ENCODE measurements at places on chromosomes 13 and 19. TPM values are rescaled to one million over a fixed set of nuclear protein-coding genes. Genes with fewer than 3 reads are reported as not detected.
A peak's percentile ranks its signal among the peaks of the same experiment; 100 is the strongest.

- DNase-seq, result no peak
These were observed 10.3 kb downstream of the THSD1 start for GRCh38 chr13:52395704-52396103.

GRCh38 chr19:1066251-1066747 lies 668 bp upstream of the ARHGAP45 start:
- no peak for DNase-seq

DNA sequence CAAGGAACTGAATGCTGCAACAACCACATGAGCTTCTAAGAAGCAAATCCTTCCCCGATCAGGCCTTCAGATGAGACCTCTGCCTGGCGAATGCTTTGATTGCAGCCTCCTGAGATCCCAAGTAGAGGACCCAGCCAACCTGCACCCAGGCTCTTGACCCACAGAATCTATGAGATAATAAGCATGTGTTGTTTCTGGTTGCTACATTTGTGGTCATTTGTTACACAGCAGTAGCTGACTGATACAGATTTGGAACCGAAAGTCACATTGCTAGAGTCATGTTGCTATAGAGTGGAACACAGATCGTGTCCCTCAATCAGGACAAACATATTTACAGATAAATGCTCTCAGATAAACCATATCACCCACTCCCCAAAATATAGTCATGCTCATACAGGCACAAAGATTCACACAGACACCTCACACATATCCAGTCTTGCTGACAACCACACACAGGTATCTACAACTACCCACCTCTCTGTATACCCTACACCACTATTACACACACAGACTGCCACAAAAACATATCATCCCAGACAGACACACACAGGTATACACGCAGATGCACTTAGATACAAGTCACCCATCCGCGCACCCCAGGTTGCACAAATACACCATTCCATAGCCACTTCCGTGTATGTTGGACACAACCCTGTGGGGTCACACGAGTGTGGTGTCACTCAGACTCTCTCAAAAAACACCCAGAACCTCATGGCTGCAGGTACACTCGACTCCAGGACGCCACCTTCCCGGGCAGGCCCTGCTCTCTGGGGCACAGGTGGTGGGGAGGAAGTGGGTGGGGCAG lies 5.5 kb downstream of the DIRAS1 start:
- no peak for DNase-seq

DNA sequence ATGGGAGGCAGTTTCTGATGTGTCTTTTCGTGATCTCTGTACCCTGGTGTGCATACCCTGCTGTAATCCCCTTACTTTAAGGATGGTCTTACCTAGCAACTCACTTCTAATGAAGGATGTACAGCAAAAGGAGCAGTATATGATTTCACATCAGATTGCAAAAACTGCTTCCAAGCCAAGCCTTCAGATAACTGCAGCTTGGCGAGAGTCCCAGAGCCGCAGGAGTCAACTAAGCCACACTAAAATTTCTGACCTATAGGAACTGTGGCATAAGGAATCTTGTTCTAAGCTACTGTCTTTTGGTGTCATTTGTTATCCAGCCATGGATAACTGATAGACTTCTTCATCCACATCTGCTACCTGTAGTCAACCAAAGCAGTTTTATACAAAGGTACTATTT lies 496.7 kb downstream of the GPC6 start:
- DNase-seq, result no peak

DNA sequence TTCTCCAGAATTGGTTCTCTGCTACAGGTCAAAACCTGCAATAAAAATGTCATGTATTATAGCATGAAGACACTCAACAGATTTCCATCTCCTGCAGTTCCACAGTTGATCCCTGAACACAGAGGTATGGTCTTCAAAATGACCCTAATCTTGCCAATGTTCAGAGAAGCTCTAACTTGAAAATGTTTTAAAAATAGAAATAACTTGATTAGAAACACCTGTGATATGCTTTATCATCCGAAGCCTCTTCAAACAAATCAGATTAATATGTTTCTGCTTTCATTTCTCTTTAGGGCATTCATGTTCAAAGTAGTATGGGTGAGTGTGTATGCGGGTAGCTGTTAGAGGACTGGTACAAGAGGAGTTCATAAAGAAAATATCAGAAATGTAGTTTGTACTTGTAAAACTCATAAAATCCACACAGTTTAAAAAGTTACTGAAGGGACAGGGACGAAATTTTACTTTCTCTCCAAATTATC lies 60.4 kb downstream of the KCNRG start:
- DNase-seq, result no peak

DNA sequence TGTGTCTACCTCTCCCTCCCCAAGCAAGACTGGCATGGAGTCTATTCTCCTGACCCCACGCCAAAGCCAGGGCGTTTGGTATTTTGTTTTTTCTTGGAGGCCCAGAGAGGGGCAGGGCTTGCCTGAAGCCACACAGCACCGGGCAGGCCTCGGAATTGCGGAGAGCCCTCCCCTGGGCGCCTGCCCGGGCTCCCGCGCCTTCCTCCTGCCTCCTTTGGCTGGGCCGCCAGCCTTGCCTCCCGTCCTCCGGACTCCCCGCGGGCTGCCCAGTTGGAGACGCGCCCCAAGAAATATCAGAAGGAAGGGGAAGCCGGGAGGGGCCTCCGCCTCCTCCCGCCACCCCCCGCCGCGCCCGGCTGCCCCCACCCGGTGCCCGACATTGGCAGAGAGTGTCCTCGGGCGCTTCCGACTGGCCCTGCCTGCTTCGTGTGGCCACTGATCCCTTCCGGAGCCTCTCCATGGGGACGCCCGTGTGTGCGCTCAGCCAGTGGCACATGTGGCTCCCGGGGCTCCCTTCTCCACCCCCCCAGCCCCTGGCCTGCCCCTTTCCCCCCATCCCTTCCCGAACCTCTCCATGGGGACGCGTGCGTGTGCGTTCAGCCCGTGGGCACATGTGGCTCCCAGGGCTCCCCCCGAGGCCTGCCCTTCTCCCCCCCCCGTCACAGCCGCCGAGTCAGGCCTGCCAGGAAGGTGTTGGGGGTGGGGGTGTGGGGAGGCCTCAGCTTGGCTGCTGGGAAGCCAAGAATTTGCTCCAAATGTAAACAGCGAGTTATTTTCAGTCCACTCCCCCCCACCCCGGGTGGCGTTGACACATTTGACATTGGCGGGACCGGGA lies 37.3 kb downstream of the NFIC start:
- no peak for DNase-seq

DNA sequence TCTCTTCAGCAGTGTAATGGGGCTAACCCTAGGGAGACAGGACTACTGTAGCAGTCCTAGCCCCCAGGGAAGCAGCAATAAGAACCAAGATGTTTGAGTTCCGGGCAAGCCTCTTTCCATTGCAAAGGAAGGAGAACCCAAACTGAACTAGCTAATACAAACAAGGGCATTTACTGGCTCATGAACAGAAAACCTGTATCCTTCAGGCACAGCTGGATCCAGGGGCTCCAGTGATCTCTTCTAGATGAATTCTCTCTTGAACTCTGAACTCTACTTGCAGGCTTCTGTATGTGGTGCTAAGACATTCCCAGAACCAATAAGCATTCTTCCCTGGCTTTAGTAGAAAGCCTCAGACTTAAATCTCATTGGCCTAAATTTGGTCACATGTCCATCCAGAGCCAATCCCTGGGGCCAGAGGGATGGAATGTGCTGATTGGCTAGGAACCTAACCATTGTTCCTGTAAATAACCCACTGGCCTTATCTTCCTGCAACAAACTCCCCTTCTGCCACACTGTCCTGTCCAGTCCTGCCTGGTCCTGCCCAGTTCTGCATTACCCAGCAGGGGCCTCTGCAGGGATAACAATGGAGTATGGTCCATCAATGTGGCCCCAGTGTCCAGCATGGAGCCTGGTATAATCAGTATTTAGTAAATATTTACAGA lies 3.9 kb upstream of the PODNL1 start:
- no peak for DNase-seq

DNA sequence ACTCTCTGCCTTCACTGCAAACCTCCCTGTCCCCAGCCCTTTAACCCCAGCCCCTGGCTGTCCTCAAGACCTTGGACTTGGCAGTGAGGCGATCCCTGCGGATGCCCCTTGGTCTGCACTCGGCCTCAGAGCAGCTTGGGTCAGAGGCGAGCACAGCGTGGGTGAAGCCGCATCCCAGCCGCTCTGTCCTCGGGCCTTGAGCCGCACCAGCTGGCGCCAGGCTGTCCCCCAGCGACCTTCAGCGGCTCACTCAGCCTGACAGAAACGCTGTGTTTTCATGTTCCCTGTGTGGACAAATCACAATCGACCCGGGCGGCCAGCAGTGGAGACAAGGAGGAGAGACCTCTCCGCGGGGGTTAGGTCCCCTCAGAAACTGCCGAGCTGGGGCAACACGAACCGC lies 52.0 kb downstream of the GNG7 start:
- DNase-seq, result no peak

GRCh38 chr19:28316464-28316863 lies 896.5 kb downstream of the UQCRFS1 start:
- no peak for DNase-seq

GRCh38 chr13:106500445-106500844 lies 35.0 kb downstream of the EFNB2 start:
- no peak for DNase-seq

DNA sequence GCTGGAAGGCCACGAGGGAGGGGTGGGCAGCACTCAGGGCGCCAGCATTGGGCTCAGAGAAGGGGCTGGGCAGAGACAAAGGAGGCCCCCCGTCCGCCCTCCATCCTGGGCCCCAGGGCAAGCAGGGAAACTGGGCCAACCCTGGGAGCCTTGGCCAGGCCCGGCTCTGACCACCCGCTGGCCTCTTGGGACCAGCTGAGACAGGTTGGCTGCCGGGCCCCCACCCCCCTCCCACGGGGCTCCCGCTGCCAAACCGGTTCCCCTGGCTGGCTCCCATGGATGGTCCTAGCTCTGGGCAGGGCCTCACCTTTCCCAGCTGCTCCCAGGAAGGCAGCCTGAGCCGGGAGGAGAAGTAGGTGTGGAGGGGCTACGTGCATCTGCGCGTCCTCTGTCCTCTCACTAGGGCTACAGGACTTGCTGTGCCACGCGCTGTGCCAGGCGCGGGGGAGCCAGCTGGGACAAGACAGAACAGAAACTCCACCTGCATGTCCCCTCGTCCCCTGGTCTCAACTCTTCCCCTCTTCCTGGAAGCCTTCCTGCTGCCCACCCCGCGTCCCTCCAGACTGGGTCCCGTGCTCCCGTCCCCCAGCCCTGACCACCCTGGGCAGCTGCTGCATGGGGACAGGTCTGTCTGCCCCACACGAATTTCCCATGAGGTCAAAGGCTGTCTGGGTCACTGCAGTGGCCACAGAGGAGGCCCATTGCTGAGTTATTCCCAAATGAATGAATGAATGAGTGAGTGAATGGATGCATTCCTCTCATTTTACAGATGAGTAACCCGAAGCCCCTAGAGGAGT lies 29.1 kb upstream of the NCCRP1 start:
- DNase-seq, result no peak

DNA sequence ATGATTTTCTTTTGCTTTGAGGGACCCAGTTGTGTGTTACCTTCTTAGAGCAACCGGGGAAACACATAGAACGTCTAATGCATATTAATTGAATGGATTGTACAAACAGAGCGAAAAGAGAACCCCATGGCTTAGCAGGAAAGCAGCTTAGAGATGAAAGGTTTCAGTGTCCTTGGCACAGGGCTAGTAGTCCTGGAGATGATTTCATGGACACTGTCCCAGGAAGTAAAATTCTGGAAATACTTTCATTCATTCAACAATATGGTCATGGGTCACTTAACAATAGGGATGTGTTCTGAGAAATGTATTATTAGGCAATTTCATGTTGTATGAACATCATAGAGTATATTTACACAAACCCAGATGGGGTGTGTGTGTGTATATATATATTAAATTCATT lies 9.7 kb upstream of the FUT2 start:
- no peak for DNase-seq

DNA sequence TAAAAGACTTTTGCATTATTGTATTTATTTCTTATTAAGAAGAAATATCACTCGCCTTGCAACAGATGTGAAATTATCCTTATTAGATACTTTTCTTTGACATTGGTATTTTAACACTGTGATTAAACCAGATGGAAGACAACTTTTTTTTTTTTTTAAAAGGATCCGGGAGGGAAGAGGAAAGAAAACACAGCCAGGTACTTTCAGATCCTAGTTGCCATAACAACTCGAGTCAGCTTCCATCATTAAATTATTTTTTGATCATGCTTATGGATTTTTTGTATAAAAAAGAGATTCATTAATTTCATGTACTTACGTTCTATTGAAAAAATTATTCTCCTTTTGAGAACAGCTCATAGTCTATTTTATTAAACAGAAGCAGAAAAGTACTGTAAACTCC lies 515.7 kb downstream of the TBC1D4 start:
- no peak for DNase-seq

DNA sequence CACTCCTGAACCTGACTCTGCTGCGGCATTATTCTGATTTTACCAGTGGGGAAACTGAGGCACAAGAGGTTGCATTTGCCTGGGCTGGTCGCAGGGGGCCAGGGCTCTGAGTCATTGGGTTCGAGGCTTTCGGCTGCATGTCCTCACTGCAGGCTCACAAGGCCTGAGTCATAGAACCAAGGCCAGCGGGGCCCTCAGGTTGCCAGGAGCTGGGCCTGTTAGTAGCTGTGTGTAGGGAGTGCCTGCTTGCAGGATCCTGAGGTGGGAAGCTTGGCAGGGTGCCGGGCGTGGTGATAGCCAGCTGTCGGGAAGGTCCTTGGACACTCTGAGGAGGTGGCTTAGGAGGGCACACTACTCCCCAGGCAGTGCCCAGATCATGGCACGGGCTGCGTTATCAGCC lies 21.6 kb upstream of the F2RL3 start:
- no peak for DNase-seq

GRCh38 chr19:46265217-46265828 lies 31.5 kb upstream of the HIF3A start:
- peak; percentile 61 for DNase-seq

DNA sequence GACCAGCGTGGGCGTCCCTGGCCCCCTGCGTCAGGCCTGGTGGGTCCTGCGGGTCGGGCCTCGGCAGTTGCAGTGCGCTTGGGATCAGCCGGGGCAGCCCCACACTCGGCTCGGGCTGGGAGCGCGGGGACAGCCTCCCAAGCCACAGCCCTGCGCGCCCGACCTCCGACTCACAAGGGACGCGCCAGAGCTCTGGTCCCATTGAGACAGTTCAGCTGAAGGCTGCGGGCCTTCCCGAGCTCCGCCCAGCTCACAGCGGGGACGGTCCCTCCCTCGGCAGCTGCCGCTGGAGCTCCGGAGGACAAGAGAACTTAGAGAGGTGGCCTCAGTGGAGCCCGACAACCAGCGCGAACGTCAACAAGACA lies 45.7 kb upstream of the ZNF730 start:
- peak; percentile 8 for DNase-seq

- no peak for DNase-seq
These were observed 463 bp downstream of the PCSK4 start for GRCh38 chr19:1489463-1490310.

- DNase-seq, result no peak
These were observed 66.8 kb downstream of the TEX29 start for GRCh38 chr13:111387026-111387871.

GRCh38 chr13:112818040-112818697 lies 128.3 kb downstream of the ATP11A start:
- no peak for DNase-seq

- peak; percentile 37 for DNase-seq
These were observed 351.4 kb downstream of the KCNRG start for GRCh38 chr13:50366488-50367174.

GRCh38 chr13:43021926-43022670 lies 1.3 kb upstream of the DNAJC15 start:
- DNase-seq, result no peak

The TBXA2R gene
- 2.8 TPM for total RNA-seq

The CYTH2 gene
- 21.7 TPM for total RNA-seq

The ZNF534 gene
- total RNA-seq, result not detected

The ZNF497 gene
- 1.5 TPM for total RNA-seq

The MBD3L2 gene
- total RNA-seq, result not detected

The CAPN12 gene
- total RNA-seq, result 3.8 TPM

The CADM4 gene
- total RNA-seq, result 0.29 TPM

The DACT3 gene
- 3.7 TPM for total RNA-seq

Measured in activated naive CD8-positive, alpha-beta T cell treated with anti-CD3 and anti-CD28 coated beads for 36 hours (primary cell).